Hematopoietic multipotent progenitor cell treated with erythropoietin and hydrocortisone succinate and interleukin-3 and kit ligand, for 6 days (in vitro differentiated cells): ENCODE measurements at places on chromosomes 1 and 21.

GRCh38 chr1:79293611-79294010 is 287.1 kb upstream of the ADGRL4 start:
- no peak for DNase-seq

DNA sequence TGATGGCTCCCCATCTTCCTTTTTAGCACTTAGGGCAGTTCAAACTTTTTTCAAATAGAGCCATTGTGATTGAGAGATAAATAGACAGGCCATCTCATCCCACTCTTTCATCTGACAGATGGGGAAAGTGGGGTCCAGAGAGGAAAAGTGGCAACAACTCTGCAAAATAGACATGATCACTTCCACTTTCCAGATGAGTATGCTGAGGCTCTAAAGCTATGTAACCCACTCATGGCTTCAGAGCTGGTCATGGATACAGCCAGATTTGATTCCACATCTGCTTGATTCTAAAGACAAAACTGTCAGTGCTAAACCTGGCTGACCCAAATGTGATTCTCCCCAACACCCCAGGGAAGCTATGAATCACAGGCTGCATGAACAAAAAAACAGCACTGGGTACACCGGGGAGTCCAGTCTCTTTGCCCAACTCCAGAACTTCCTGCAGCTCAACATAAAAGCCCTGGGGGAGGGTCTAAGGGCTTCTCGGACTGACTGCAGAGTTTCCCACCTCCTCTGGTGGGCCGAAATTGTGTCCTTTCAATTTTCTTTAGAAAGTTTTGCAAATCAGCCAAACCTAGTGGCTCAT is 59.3 kb downstream of the PLPP3 start:
- DNase-seq: no peak

GRCh38 chr21:31180256-31181081 is 142.2 kb upstream of the KRTAP19-8 start:
- DNase-seq: peak; percentile 77

GRCh38 chr1:160800142-160800541 is 4.2 kb downstream of the LY9 start:
- DNase-seq: no peak

DNA sequence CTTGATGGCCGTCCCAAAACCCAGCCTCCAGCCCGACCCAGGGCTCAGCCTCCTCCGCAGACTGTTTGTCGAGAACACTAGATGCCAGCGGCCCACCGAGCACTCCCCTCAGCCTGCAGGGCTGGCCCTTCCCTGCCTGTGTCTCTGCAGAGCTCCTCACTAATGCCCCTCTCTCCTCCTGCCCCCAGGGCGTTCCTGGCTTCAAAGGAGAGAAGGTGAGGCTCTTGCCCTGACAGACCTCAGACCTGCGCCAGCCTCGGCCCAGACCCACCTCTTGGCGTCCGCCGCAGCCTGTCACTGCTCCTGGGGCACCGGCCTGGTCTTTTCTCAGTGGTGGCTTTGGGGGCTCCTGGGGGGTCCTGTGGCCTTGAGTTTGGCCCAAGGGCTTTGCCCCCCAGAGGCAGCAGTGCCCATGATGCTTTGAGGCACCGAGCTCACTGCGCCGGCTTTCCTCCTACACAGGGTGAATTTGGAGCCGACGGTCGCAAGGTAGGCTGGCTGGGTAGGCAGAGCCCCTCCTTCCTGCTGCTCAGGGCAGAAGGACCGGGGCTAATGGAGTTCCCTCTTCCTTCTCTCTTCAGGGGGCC is 18.4 kb downstream of the COL6A2 start:
- DNase-seq: no peak

GRCh38 chr1:14339288-14339687 is 259.2 kb upstream of the KAZN start:
- no peak for DNase-seq

DNA sequence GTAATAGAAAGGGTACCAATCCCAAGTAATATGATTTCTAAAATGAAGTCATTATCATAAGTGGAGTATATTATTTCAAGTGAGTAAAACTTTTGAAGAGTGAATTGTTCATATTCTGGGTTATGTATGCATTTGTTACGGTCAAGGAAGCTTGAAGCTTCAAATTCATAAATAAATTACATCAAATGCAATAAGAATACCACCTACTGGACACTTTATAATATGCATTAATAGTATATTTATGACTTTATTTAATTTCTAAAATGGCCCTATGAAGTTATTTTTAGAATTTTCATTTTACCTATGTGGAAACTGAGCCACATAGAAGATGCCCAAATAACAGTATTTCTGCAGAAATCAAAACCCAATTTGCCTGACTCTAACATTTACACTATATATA is 260.6 kb downstream of the SMYD3 start:
- peak; percentile 38 for DNase-seq

- DNase-seq: no peak
Observed at GRCh38 chr1:172117800-172118199, 276.5 kb downstream of the DNM3 start.
